Activated naive CD4-positive, alpha-beta T cell treated with Interleukin-2 at 50 U/mL for 16 hours (primary cell): ENCODE measurements at places on chromosomes 4 and X.

GRCh38 chr4:146949559-146949958 is 3.9 kb upstream of the TTC29 start:
- DNase-seq = no peak

GRCh38 chrX:130171446-130172126 is at the start of gene RAB33A:
RAB33A (plus strand) TSS chrX:130171962; CDS start chrX:130172063, 101 bp downstream.
- peak; percentile 40 for DNase-seq

DNA sequence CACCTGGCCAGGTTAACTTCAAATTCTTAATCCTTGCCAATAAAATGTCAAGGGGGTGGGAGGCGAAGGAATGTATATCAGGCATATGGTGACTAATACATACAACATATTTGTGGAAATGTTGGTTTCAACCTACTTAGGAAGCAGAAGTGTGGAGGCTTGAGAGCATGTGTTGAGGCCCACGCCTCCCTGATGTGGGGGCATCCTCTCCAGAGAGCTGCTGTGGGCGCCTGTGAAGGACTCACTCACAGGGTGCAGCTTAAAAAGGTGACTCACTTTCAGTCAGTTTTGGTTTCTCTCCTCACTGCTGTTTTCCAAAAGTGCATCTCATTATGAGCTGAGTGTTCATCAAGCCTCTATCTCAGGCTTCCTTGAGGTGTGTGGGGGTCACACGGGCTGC is 27.5 kb downstream of the LNX1 start:
- DNase-seq = peak; percentile 11

DNA sequence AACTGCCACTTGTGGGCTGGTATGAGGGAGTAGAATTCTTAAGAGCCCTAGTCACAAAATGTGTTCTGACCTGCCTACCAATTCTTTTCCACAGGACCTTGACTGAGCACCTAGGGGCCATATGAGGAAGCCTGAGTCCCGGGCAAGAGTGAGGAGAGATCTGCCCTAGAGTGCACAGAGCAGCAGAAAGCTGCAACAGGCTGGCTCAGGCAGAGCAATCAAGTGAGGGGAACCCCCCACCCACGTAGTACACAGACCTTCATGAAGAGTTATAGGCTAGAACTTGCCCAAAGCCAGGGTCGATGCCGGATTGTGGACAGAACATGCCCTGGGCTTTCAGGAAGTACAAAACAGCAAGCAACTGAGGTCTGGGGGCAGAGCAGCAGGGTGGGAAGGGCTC is 117.0 kb downstream of the SPOCK3 start:
- no peak for DNase-seq

GRCh38 chr4:108352664-108353308 is 184.1 kb upstream of the LEF1 start:
- no peak for DNase-seq

GRCh38 chr4:25925486-25926201 is 11.6 kb downstream of the SMIM20 start:
- DNase-seq = peak; percentile 40
